Activated CD4-positive, alpha-beta T cell treated with anti-CD3 and anti-CD28 coated beads, Interleukin-2, amount 50 U/mL, for 16 hours (primary cell): ENCODE measurements at places on chromosomes 3 and 15.

DNA sequence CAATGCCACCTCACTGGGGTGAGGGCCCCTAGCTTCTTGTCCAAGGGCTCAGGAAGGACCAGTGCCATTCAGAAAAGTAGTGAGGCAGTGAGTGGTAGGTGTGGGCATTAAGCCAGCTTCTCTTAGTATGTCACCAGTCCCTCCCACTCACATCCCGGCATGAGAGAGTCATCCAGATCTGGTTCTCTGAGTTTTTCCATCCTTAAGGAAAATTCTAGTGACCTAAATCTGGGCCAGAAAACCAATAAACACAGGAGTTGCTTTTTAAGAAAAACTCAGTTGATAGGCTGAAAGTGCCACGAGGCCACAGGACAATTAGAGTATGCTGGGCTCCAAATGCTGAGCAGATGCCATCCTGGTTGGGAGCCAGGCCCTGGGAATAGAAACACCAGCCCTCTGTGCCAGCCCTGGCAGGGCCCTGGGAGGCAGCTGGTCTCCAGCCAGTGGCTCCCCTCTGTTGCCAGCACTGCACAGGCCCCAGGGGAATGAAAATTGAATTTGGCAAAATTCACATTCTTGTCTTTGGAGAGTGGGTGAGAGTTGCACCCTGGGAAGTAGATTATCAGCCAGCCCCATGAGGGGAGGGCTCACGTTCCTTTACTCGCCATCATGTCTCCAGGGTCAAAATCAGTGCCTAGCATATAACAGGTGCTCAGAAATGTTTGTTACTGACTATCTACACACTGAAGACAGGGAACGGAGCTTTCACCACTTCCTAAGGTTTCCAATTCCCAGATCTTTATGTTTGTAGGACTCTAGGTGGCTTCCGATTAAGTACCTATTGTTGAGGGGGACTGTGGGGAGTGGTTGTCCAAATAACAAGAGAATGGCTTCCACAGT lies 52.8 kb downstream of the FAM43A start:
- DNase-seq: no peak

- DNase-seq: no peak
Observed at GRCh38 chr3:134463676-134464063, 22.1 kb downstream of the ANAPC13 start.

DNA sequence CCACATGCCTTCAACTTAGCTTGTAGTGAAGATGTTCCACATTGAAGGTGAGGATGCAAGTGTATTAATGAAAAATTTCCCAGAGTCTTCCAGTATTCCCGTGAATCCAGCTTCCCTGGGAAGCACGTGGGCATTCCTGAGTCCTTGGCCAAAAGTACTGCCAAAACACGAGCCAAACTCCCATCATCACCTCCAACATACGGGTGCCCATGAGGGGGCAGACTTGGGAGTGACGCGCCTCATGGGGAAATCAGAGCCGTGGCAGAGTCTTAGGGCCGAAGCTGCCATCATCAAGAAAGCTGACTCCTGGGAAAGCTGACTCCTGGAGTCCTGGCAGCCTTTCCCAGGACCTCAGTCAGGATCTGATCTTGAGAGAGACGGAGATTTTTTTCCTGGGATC lies 20.1 kb upstream of the TM2D3 start:
- DNase-seq: no peak

DNA sequence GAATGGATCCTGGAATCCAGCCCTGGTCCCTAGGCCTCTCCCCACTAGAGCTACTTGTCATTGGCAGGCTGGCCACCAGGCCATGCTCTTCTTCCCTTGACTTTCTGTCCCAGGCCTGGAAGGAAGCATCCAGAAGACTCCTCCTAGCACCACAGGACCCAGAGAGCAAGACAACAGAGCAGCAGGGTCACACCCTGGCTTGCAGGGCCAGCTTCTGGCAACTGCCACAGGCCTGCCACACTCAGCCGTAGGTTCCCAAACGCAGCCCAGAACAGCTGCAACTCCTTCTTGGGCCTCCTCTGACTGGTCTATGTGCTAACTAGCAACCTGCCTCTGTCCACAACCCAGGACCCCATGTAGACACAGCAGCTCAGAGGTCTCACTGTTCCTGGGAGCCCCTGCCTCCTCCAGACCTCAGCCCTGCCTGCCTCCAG lies 36.8 kb upstream of the RPL32 start:
- no peak for DNase-seq

DNA sequence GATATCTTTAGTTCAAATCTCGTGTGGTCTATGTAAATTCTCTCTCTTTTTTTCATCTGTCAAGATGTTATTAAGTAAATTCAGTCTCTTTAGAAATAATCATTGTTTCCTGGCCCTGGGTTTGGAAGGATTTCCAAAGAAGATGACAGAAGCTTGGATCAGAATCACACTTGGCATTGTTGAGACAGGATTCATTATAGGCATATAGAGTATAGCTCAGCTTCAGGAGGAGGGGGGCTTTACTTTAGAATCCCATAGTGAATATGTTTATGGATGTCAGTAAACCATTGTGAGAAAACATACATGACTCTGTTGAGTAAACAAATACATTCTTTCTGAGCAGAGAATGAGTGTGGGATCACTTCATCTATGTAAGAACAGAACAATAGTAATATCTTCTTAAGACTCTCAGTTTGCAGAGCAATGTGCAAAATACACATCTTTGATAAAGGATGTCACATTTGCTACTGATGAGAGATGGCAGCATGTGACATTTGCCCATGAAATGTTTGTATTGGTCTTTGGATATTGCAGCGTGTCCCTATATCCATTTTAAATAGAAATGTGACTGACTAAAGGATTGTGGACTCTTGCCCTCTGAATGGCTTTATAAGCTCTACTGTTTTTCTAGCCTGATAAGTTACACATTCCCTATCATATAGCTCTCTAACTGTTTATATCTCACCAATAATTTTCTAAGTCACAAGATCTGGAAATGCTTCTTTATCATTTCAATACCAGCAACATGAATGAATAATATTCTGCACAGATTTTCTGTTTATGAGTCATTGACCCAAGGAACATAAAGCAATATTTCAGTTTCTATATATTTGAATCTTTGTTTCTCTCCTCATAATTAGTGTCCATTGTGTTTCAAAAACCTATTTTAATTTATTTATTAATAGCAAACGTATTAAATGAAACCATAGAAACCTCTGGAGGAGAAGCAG lies 95.6 kb upstream of the THRB start:
- DNase-seq: no peak

GRCh38 chr3:185959609-185960521 lies 22.1 kb upstream of the TRA2B start:
- peak; percentile 31 for DNase-seq

DNA sequence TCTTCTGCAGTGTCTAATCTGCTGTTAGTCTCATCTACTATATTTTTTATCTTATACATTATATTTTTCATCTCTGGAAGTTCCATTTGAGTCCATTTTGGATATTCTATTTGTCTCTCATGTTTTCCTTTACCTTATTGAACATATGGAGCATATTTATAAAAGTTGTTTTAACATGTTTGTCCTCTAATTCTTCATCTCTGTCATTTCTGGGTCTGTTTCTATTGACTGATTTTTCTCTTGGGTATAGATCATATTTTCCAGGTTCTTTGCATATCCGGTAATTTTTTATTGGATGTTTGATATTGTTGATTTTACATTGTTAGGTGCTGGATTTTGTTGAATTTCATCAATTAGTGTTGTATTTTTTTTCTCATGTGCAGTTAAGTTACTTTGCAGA lies 37.5 kb upstream of the KLHL24 start:
- DNase-seq: no peak

DNA sequence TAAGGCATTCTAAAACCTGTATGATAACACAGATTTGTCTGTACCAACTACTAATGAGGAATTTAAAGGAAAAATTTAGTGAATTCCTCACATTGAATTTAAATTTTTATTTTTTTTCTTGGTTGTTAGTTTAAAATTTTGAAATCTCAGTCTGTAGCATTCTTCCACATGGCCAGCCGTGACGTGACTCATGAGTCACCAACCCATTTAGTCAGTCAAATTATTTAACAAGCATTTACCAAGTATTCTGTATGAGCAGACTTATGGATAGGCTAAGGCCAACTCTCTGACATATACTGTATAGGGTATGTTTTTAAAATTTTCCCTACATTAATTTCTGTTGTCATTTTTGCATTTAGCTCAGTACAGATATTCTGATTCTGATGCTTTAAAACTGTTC lies 112.9 kb downstream of the CNTN4 start:
- no peak for DNase-seq

- no peak for DNase-seq
Observed at GRCh38 chr3:130384476-130385025, 39.1 kb downstream of the COL6A5 start.

DNA sequence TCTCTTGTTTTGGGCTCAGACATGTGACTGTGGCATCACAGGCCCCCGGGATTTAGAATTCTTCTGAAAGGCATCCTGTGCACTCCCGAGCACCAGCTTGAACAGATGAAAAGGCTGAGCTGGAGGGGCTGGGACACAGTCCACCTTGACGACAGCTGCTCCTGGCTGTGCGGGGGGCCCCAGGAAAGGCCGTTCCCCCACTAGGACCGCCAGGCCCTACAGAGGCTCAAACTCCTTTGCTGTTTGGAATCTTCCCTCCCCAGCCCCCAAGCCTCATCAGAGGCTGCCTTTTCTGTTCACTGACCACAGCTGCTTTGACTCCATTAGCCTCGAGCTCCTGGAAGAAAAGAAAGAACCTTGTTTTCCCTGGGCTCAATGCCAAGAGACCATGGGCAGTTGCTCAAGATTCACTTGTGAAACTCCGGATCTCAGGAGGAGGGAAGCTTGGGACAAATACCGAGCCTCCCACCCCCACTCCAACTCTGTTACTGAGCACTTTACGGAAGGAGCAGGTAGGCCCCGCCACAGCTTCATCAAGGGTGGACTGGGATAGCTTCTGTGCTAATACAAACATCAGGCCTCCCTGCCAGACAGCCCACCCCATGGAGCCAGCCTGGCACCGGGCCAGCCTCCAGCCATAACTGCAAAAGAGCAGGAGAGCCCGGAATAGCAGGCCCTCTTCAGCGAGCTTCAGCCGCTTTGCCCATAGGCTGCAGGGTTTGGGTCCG lies 15.7 kb downstream of the CIDEC start:
- DNase-seq: no peak

DNA sequence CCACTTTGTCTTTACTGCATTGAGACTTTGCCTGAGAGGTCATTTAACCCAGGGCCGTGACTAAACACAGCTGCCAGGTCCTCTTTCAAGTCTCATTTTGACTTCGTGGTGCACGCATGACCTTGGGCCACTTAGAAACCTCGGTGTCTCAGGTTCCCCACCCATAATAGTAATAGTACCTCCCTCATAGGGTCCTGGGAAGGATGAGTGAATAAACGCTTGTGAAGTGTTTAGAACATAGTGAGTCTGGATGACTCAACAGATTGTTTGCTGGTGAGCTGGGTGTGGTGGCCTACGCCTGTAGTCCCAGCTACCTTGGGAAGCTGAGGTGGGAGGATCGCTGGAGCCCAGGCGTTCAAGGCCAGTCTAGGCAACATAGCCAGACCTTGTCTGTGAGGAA lies 56.3 kb downstream of the BDH1 start:
- DNase-seq: no peak

DNA sequence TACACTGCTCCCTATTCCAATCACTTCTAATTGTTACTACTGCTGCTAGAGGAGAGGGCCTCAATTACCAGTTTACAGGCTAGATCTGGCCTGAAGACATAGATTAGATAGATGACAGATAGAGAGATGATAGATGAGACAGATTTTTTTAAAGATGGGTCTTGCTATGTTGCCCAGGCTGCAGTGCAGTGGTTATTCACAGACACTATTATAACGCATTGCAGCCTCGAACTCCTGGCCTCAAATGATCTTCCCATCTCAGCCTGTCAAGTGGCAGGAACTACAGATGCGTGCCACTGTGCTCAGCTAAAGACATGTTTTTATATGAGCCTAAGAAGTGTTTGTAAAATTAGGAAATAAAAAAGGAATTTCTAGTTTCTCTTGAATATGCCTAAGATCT lies 6.2 kb downstream of the SLC33A1 start:
- DNase-seq: no peak

GRCh38 chr3:107514453-107514852 lies 8.3 kb upstream of the BBX start:
- no peak for DNase-seq

DNA sequence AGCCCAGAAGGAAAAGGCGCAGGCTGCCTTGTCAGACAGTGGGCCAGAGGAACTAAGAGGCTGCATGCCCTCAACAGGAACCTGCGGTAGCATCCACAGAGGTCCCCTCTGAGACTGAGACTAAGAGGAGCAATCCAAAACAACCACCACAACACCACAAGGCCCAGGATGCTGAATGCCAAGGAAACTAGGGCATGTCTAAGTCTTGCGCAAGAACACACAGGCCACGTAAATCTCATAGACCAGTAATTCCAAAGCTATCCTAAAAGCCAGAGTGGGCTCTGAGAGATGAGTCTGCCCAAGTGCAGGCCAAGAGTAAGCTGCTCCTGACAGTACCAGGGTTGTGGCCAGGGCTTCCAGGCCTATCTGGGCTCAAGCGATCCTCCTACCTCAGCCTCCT lies 12.9 kb downstream of the MON1A start:
- DNase-seq: no peak

DNA sequence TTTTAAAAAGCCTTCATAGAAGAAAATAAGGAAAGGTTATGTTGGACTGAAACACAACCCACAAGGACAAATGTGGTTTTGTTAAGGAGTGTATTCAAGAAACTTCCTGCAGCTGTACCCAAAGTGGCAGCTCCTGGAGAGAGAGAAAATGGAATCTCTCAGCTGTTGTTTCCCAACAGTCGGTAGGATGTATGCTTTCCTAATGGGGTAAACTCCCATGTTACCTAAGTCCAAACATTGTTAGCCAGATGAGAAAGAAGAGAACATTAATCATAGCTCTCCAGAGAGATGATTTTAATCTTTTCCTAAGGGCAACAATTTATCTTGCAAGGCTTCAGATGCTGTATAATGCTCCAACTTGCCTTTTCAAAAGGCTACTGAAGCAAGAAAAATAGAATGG lies 22.6 kb upstream of the TEX9 start:
- DNase-seq: no peak

DNA sequence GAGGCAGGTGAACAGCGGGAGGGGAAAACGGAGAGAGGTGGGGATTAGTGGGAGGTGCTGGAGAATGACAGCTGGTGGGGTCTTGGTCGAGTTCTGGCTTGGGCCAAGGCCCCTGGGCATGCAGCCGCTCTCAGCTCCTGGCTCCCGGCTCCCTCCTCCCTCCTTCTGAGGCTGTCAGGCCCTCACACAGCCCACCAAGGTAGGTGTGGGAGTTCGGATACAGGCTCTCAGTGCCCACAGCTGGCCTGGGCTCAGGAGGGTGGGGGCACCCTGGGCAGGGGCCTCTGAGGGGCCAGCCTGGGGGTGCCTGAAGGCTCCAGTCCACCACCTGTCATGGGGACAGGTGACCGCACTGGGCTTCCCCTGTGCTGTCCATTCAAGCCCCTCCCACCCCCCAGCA lies 39.9 kb downstream of the PLXNA1 start:
- no peak for DNase-seq

GRCh38 chr3:188343894-188344293 lies 189.9 kb downstream of the LPP start:
- DNase-seq: no peak
